A673 (cell line): ENCODE measurements at places on chromosomes 12 and 14. TPM values are rescaled to one million over a fixed set of nuclear protein-coding genes. Genes with fewer than 3 reads are reported as not detected.

GRCh38 chr14:103832046-103832445 lies 15.3 kb downstream of the PPP1R13B start:
- H3K4me3 ChIP-seq = no peak overlapping the region
- DNase-seq = no peak
- H3K36me3 ChIP-seq = no peaks in the 10 kb centered on the region
- no peaks in the 10 kb centered on the region for H3K4me1 ChIP-seq
- H3K27ac ChIP-seq = no peak overlapping the region
- H3K27me3 ChIP-seq = no peaks in the 10 kb centered on the region

GRCh38 chr12:123960029-123960735 lies 12.4 kb downstream of the CCDC92 start:
- no peaks in the 10 kb centered on the region for H3K4me1 ChIP-seq
- no peaks in the 10 kb centered on the region for H3K36me3 ChIP-seq
- no peak overlapping the region for H3K4me3 ChIP-seq
- DNase-seq = no peak
- H3K27ac ChIP-seq = no peak overlapping the region

THAP2 gene
- 7.7 TPM in 2 replicates for total RNA-seq

TMBIM4 gene
- total RNA-seq = 61.8 and 62.1 TPM in 2 replicates
